ENCODE measurements at places on chromosomes 4 and X. TPM values are rescaled to one million over a fixed set of nuclear protein-coding genes. Genes with fewer than 3 reads are reported as not detected.

DNA sequence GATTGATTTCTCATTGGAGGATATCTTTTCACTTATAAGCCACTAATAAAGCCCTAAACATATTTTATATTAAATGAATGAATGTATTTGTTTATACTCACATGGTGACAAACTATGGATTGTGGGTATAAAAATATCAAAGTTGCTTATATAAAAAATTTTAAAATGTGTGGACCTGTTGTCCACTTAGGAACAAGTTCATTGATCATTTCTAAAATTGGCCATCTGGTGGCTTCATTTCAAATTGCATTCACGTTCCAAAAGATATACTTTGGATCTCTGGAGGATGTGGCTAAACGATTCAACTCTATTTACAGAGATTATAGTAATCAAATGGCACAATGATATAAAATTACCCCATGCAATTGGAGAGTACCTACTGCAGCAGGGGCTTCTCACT, 32.5 kb downstream of the FSTL5 start:
- DNase-seq = no peak

DNA sequence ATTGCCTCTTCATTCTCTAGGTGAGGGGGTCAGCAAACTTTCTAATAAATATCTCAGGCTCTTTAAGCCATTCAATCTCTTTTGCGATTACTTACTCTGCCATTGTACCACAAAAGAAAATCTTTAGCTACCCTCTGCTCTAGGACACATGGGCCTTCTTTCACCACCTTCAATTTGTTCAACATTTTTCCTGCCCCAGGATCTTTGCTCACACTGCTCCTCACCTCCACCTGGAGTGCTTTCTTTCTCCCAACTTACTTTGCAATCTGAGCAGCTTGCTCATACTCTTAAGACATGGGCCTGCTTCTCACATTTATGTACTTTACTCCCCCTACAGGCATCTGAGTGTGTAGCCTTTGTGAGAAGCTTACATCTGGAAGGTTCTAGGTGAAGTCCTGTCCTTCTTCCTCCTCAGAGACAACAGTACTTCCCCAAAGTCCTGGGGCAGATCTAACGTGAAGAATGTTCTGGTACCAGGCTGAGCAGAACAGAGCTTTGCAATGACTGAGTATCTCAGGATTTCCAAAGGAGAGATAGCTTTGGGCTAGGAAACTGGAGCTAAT, 55.0 kb upstream of the PRDM5 start:
- peak; percentile 9 for DNase-seq

Gene CCDC110
- total RNA-seq = 0.67 TPM

Gene PAGE4
- not detected for total RNA-seq

Gene BEX5
- 45.4 TPM for total RNA-seq

Gene STOX2
- total RNA-seq = 4.8 TPM

- no peak for DNase-seq
Measured at GRCh38 chrX:138408101-138408500, 303.4 kb downstream of the FGF13 start.

Gene SYN1
- 2.9 TPM for total RNA-seq

DNA sequence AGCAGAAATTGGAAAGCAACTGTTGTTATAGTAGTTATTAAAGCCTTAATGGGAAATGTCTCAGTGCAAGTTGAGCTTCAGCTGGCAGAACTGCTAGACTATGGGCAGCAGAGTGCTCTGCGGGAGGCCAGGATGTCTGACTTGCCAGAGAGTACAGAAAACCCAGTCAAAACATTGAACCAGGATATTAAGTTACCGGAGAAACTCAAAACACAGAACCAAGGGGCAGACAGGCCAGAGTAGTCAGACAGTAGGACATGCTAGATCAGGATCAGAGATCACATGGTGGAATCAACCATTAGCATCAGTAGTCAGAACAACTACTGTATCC, 72.9 kb upstream of the TNIP3 start:
- DNase-seq = no peak

Gene AVPR2
- total RNA-seq = 0.77 TPM

GRCh38 chr4:162475246-162475645, 311.4 kb upstream of the FSTL5 start:
- no peak for DNase-seq

Gene MTMR8
- total RNA-seq = 3.4 TPM

- no peak for DNase-seq
Measured at GRCh38 chr4:76055016-76055415, 19.1 kb upstream of the CXCL11 start.

GRCh38 chrX:38347136-38347535, 5.3 kb upstream of the OTC start:
- DNase-seq = peak; percentile 6

- DNase-seq = no peak
Measured at GRCh38 chr4:108458681-108459080, 161.7 kb upstream of the RPL34 start.

DNA sequence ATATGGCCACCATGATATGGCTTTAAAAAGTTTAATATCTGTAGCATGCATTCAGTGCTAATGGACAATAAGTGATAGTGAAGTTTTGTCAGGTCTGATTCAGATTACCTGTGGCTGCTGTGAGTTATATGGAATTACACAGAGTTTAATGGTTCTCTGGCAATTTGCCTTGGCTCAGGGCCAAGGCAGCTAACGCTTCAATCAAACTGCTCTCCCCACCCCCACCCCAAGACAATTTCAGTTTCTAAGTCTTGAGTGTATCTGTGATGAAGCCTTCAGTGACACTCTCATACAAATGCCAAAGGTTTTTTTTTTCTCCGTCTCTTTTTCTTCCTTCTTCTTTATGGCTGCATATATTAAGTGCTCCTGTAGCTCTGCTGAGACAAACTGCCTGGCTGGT, 106.6 kb downstream of the SHROOM4 start:
- DNase-seq = no peak

DNA sequence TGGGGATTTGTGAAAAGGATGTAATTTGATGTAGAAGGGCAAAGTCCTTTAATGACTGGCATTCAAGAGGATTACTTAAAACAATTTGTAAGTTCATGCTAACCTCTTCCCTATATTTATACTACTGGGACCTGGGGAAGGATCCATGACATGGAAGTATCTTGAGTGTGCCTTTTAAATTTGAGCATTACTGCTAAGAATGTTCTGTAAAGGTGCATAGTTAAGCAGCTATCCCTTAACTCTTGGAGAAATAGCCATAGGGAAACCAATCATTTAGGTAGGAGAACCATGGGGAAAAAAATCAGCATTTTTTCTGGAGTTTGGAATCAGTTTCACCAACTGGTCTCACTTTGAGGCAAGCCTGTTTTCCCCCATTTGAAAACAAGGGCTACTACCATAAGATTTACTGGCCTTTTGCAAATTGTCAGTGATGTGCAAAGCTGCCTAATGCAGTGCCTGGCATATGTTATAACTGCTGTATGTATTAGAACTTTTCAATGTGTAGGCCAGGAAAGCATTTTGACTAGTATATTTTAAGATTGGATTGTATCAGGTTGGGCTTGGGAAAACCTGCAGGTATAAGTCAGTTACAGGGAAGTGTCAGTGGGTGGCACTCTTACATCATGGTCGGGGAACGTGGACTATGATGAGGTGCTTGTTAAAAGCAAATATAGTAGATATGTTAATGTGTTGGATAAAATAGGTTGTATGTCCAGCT, 72.1 kb downstream of the PRSS12 start:
- DNase-seq = peak; percentile 53

Gene ADAM29
- not detected for total RNA-seq

DNA sequence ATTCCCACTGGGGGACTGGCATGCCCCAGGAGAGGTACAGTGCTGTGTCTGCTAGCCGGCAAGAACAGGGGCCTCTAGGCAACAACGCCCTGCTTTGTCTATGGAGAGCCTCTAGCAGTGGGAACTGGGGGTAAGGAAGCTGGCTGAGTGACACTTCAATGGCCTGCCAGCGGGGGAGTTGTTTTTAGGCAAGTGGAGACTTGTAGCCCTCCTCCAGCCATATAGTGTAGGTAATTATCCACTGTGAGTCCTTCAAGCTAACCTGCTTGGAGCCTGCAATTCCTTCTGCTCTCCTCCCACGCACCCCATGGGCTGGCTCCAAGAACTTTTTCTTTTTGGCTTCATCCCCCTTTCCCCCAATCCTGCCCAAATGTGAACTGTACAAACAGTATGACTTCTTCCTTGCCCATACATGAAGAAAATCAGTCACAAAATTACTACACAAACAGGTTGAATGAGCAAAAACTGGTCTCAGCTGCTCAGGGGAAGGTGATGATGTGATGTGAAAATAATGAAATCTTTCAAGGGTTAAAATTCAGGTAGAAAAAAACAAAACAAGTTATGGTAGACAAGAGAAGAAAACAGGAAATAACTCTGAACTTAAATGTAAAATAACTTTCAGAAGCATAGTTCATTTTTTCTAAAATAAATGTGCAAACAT, 33.1 kb downstream of the LEF1 start:
- DNase-seq = no peak

Gene PRR32
- total RNA-seq = not detected

Gene CITED1
- 3.2 TPM for total RNA-seq

- DNase-seq = no peak
Measured at GRCh38 chr4:184756399-184756798, 22.5 kb upstream of the CENPU start.
